ENCODE measurements at places on chromosomes 6 and 20. TPM values are rescaled to one million over a fixed set of nuclear protein-coding genes. Genes with fewer than 3 reads are reported as not detected.

GRCh38 chr20:37903317-37904007 is 535 bp downstream of the VSTM2L start:
- DNase-seq = peak; percentile 13

GRCh38 chr6:118260833-118261232 is 287.3 kb upstream of the PLN start:
- no peak for DNase-seq

DNA sequence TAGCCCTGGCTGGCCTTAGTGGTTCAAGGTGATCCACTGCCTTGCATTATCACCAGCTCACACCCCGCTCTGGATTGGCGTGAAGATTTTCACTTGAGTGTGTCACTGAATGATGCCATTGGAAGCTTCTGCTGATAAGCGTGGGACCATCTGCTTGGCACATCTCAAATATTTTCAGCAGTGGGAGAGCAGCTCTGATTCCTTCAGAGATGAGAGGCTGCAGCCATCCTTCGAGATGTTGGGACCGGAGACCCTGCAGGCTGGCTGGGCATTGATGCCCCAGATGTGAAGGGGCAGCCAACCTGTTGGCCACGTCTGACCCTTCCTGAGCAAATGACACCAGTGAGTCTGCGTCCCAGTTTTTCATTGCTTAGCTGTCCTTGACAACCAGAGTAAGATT is at the start of gene MAS1:
MAS1 (plus strand) TSS at position 197 of the 400 bp plus-strand sequence. CDS start 15,968 bp downstream, outside the sequence.
- no peak for DNase-seq

The SMPDL3A gene
- total RNA-seq = 0.30 TPM

DNA sequence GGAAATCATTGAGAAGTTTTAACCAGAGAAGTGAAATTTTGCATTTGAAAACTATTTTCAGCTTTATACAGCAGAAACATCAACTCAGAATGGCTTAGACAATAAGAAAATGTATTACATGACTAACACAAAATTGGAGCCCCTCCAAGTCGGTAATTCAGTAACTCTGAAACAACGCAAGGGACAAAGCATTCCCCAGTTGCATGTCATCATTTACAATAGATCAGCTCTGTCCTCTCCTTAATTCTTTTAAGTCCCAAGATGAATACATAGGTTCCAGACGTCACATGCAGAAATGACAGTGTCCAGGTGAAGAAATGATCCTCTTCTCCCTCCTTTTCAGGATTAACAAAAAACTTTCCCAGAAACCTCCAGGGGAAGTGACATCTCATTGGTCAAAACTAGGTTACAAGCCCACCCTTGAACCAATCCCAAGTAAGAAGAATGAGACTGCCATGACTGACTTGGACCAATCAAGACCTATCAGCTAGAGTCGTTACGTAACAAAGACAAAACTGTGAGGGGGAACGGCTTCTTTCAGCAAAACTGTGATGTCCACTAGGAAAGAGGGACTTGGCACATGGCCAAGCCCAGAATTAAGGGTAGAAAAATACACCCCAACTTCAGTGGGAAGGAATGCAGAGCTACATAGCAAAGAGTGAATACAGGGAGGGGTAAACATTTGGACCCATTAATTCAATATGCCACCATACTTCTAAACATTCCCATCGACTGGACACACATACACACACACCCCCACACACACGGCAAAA is 149.8 kb upstream of the PRND start:
- no peak for DNase-seq

GRCh38 chr6:84763003-84763885 is 1.2 kb downstream of the TBX18 start:
- no peak for DNase-seq

The SLC25A27 gene
- 2.1 TPM for total RNA-seq

DNA sequence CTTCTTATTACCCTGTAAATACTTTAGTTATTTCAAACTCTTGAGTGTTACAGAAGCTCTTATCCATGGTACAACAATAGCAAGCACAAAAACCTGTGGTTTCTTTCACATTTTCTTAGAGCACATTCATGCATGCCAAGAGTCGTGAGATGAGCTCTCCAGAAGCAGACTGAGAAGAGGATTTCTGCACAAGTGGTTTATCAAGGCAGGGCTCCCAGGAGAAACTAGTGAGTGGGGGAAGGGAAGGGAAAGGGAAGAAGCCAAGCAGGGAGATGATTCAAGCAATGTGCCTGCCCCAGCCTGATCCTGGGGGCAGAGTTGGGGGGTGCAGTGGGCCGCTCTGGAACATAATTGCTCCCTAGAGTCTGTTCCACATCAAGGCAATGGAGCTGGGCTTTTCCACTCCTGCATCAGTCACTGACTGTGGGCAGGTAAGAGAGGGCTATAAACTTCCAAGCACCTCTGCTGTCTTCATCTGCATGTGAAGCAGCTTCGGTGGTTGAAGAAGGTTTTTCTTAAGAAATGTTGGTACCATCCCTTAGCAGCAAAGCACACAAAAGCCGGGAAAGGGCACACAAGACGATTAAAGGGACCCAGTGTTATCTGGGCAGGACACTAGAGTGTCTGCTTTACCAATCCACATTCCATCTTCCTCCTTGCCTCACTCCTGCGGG is 152.1 kb downstream of the PLCB4 start:
- DNase-seq = no peak

- DNase-seq = no peak
Observed at GRCh38 chr20:11676630-11677287, 240.9 kb upstream of the BTBD3 start.

GRCh38 chr6:21893793-21894192 is 300.2 kb downstream of the SOX4 start:
- no peak for DNase-seq

- DNase-seq = no peak
Observed at GRCh38 chr20:878511-879307, 37.4 kb downstream of the ANGPT4 start.

The PGK2 gene
- total RNA-seq = not detected

The PKIG gene
- 9.2 TPM for total RNA-seq

DNA sequence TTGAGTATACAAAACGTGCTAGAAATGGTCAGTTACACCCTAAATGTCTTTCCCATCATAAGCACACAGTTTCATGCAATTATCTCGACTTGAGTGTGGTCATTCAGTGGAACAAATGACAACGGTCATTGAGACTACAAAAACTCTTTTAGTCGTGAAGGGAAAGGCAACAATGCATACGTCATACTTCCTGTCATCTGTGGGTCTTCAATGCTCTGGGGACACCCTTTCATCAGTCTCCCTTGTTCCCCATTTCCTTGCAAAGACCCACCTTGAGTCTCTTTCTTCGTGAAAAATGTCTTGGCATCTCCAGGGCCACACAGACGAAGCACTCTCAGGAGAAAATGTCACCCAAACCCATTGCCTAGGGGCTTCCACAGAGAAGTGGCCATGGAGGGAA is 238.5 kb downstream of the GMPR start:
- no peak for DNase-seq

DNA sequence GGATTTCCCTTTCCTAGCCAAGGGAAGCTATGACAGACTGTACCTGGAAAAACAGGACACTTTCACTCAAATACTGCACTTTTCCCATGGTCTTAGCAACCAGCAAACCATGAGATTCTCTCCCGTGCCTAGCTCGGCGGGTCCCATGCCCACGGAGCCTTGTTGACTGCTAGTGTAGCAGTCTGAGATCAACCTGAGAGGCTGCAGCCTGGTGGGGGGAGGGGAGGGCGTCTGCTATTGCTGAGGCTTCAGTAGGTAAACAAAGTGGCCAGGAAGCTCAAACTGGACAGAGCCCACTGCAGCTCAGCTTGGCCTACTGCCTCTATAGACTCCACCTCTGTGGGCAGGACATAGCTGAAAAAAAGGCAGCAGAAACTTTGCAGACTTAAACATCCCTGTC is 61.8 kb downstream of the EPM2A start:
- DNase-seq = no peak

The ADGB gene
- not detected for total RNA-seq

GRCh38 chr6:104718672-104719071 is 141.0 kb downstream of the HACE1 start:
- no peak for DNase-seq

The SLC17A1 gene
- not detected for total RNA-seq

The FNDC11 gene
- total RNA-seq = 0.10 TPM

All from activated naive CD8-positive, alpha-beta T cell treated with anti-CD3 and anti-CD28 coated beads for 36 hours (primary cell).